ENCODE measurements at places on chromosomes 4 and X.

- DNase-seq: no peak
Observed at GRCh38 chrX:119127650-119128049, at the start of gene KIAA1210. Gene KIAA1210 (minus strand): TSS chrX:119127812. CDS start chrX:119123642, 4,170 bp downstream.

GRCh38 chr4:98352940-98353339 lies 91.8 kb downstream of the RAP1GDS1 start:
- no peak for DNase-seq

- no peak for DNase-seq
Observed at GRCh38 chrX:15475486-15475885, 17.6 kb downstream of the PIR start.

GRCh38 chrX:153883163-153883843 lies 2.7 kb downstream of the L1CAM start:
- DNase-seq: no peak

GRCh38 chr4:112861691-112862674 lies 187.5 kb upstream of the ANK2 start:
- no peak for DNase-seq

GRCh38 chr4:108893468-108893867 lies 130.6 kb upstream of the ETNPPL start:
- no peak for DNase-seq

- peak; percentile 13 for DNase-seq
Observed at GRCh38 chrX:43958529-43958928, 14.7 kb downstream of the NDP start.

- DNase-seq: no peak
Observed at GRCh38 chr4:7844594-7844991, 95.1 kb downstream of the AFAP1 start.

DNA sequence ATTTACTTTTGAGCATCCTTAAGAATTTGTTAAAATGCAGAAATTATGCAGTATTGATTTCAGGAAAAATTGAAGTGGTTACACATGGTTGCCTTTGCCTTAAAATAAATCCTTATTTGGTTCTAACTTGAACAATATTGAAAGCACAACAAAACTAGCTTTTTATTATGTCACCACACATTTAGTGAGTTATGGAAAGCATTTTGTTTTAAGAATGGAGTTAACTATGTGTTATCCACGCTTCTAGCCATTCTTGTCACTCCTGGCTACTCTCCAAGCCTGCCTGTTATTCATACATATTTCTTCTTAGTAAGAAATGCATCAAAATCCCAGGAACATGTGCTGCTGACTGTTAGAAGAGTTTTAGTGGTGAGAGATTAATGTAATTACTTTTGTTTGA lies 73.9 kb downstream of the FAT4 start:
- no peak for DNase-seq

DNA sequence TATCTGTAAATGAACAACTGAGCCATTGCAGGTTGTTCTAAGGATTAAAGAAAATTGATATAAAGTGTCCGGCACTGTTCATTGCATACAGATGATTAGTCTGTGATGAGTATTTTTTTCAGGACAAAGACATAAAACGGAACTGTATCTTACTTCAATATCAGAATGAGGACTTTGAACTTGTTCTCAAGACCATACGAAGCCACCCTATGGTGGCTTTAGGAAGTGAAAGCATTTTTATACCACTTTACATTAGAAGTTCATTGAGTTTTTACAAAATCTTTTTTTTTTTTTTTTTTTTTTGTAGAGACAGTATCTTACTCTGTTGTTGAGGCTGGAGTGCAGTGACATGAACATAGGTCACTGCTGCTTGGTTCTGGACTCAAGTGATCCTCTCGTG lies 45.2 kb upstream of the TRIM2 start:
- no peak for DNase-seq

- DNase-seq: no peak
Observed at GRCh38 chr4:119663160-119663788, 34.7 kb upstream of the PDE5A start.

DNA sequence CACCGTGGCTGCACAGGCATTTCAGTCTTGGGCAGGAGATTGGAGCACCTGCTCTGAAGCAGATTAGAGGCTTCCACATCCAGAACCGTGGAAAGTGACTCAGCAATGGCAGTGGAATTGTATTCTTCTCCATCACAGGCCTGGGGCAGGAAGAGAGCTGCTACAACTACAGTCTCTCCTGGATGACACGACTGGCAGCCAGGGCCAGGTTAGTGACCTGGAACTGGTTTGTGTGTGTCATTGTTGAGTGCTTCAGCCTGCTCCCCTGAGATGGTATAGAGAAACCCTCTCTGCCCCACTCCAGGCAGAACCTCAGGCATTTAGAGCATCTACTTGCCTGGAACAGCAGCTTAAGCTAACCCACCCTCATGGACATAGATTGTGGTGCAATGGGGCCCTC lies 596.5 kb upstream of the INTU start:
- DNase-seq: no peak

- DNase-seq: no peak
Observed at GRCh38 chr4:186839122-186840037, 115.7 kb upstream of the FAT1 start.

GRCh38 chrX:9356846-9357245 lies 108.0 kb upstream of the TBL1X start:
- no peak for DNase-seq

DNA sequence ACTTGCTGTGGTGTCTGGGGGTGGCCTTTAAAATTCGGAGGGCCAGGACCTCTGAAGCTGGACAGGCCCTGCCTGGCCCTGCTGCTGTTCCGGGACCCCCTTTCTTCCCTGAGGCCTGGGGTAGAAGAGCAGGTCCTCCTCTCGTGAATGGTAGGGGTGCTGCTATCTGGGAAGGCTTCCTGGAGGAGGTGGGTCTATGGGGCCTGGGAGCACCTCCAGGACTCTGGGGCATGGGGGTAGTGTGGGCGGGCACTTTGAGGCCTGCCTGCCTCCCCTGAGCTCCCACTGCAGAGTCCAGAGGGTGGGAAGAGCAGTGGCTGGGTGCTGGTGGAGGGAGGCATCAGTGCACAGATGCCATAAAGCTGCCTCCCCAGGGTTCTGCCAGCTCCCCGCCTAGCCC lies 4.9 kb upstream of the MXD4 start:
- no peak for DNase-seq

DNA sequence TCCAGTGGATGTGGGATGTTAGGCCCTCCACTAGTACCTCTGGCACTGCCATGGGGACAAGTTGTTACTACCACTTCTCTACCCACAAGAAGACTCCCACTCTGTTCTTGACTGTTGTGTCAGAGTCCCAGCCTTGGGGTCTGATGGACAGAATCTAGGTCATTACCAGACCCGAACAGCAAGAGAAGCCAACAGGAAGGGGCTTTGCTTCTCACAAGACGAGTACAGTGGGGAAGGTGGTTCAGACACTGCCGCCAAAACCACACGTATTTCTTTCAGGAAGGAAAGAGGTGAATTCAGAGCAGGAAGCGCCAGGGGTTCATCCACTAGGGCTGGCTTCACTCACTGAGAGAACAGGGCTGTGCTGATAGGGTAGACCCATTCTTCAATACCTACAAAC lies 161.3 kb upstream of the KIT start:
- DNase-seq: no peak

DNA sequence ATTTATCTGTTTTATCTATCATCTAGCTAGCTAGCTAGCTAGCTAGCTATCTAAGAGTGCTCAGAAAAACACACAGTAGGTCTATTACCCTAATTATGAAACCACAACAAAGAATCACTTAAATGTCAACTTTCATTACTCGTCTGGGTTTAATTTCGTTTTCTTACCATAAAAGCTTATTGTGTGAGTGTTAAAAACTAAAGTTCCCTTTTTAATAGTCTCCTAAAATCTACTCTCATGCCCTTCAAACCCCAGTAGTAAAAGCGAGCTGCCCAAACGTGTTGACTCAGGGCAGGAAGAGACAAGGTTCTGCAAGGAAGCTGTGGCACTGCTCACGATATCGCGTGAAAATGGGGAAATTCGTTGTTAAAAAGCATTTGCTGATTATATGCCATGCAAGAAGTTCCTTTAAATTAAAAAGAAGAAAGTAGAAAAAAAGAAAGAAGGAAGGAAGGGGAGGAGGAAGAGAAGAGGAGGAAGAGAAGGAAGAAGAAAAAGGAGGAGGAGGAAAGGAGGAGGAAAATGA lies 595 bp downstream of the MBNL3 start:
- DNase-seq: no peak

DNA sequence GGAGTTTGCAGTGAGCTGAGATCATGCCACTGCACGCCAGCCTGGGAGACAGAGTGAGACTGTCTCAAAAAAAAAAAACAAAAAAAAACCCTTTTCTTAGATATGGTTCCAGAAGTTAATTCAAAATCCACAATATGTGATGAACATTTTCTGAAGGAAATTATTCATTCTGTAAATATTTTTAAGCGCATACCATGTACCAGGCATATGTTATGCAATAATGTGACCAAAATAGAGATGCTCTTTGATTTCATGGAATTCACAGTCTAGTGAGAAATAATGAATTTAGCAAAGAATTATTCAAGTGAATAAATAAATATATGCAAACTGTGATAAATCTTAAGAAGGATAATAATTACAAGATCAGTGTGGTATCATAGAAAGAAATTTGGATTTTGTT lies 174.7 kb downstream of the GC start:
- no peak for DNase-seq
